ENCODE measurements at places on chromosomes 3 and 15.

DNA sequence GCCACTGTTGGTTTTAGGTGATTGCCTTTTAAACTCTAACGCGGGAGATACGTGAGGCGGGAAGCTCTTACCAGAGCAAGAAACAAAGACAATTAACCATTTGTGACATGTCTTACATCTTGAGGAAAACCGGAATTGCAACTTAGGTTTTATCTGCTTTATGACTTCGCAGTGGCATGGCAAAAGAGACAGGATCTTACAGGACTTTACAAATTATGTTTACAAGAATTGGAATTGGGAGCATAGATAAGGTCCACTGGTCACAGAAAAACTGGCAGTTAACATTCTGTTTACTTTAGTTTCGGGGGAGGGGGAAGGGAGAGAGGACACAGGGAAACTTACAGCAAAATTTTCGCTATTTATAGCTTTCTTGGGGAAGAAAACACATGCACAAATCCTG is 1119.6 kb downstream of the ZPLD1 start:
- DNase-seq: no peak

DNA sequence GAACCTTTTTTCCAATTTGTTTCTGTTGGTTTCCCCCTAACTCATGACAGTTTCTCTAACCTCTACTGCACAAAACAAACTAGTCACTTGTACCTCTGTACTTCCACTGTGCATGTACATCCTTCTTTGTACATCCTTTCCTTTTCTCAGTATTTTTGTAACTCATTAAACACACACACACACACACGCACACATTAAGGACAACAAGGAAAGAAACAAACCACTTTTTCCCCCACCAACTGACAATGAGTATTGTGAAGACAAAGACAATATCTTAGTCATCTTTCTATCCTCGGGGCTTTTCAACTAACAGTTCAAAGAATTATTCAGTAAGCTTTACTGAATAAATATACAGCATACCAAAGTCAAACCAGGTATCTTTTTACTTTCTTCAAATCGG is 170.5 kb downstream of the VPS13C start:
- no peak for DNase-seq

DNA sequence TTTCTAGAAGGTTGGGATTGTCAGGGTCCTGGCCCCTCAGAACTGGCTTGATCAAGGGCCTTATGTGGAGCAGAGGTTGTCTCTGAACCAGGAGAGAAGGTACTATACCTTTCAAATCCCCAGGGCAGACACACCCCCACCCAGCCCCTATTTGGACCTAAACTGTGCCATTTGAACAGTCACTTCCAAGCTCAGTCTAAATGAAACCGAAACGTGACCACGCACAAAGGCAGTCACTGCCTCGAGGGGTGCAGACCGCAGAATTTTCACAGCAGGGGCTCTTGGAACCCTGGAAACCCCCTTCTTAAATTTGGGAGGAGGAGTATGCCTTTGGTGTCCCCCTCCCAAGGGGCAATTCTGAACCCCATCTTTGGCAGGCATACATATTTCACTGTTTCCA is 53.7 kb downstream of the GRIP2 start:
- DNase-seq: no peak

DNA sequence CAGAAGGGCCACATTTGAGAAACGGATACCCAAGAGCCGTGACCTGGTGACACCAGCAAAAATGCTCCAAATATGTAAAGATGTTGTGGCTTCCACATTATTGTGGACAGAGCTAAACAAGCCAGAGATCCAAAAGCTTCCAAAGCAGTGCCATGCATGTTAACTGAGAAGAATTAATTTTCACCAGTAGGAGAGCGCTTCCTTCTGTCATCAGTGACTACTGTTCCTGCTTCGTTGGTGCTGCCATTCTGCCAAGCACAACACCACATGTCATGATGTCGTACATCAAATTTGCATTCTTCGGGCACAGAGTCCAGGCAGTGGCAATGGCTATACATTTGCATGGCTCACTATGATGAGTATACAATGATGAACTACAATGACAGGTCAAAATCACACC is 19.1 kb upstream of the CHST2 start:
- DNase-seq: no peak

- DNase-seq: no peak
Observed at GRCh38 chr3:41190509-41191284, 8.6 kb upstream of the CTNNB1 start.

DNA sequence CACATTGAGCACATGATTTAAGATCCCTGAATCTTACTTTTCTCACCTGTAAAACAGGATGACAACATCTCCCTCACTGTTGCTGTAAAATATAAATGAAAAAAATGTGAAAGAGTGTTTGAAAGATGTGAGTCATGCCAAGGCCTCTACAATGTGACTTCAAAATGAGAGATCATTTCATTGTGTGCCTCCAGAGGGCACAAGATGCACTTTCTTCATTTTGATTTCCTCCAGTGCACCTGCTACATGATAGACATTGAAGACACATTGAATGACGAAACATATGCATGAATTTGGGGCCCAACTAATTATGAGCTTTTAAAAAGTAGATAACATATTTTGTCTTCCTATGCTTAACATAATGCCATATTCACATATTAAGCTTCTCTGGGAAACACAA is 170.3 kb downstream of the MOBP start:
- DNase-seq: no peak

GRCh38 chr3:153032891-153033290 is 129.1 kb upstream of the RAP2B start:
- no peak for DNase-seq

GRCh38 chr3:23889950-23890349 is 26.8 kb downstream of the NKIRAS1 start:
- no peak for DNase-seq

- DNase-seq: no peak
Observed at GRCh38 chr15:82539691-82540054, 584 bp downstream of the RPS17 start.

DNA sequence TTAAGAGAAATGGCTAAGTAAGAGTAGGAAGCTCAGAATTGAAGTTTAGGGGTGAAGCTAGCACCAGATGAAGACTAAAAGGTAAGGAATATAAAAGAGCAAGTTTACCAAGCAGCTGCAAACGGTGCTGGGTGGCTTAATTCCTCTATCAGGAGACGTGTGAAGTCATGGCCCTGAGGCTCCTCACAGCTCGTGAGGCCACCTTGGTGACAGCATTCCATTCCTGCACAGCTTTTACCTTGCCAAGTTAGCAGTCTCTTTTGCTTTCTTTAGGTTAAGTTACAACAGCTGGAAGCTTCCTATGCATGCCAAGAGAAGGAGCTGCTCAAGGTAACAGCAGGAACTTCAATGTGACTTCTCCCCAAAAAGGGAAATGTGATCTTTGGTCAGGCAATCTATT is 6.4 kb downstream of the TMCO5A start:
- DNase-seq: no peak

- DNase-seq: no peak
Observed at GRCh38 chr3:4580346-4581123, 87.4 kb downstream of the ITPR1 start.

- DNase-seq: no peak
Observed at GRCh38 chr15:49415638-49416037, 7.4 kb upstream of the FGF7 start.

DNA sequence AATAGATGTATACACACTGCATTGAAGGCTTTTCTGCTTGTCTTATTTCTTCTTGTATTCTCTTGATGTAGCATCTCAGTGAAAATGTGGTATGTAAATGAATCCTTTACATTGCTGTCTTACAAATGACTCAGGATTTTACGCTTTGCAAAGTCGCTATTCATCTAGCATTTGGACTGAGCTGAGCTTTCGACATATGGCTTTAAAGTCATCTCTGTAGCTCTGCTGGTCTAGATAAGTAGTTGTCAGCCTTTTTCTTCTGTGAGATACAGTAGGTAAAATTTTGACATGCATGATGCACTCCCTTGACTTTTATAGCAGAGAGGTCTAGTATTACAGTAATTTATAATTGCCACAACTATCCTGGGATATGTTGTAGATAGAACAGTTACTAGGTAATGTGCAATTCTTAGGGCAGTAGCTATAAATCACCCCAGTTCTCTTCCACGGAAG is 16.8 kb downstream of the MEF2A start:
- no peak for DNase-seq

DNA sequence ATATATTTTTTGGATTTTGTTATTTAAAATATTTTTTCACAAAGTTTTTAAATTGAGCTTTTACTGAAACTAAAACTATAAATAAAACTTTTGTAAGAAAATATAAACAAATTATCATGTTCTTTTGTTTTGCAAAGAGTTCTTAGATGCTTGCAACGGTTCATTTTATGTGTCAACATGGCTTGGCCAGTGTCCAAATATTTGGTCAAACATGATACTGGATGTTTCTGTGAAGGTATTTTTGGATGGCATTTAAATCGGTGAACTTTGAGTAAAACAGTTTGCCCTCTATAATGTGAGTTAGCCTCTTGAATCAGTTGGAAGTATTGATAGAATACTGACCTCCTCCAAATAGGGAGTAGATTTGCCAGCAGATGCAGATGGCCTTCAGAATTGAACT is 612.6 kb upstream of the NECTIN3 start:
- DNase-seq: no peak

DNA sequence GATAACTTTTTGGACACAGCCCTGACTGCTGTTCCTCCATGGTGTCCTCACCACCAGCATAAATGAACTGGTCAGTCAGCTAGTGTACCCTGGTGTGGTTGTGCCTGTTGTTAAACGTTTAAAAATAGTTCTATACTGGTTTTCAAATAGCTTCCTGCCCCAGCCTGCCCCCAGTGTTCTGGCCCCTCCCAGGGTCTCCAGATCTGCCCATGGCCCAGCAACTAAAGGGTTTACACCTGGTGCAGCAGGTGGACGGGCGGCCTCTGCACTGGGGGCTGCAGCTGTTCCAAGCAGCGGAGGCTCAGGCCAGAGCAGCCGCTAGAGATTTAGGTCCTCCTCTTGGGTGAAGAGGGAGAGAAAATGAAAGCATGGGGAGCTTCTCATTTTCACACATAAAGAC is 6.1 kb upstream of the NR2E3 start:
- DNase-seq: no peak

DNA sequence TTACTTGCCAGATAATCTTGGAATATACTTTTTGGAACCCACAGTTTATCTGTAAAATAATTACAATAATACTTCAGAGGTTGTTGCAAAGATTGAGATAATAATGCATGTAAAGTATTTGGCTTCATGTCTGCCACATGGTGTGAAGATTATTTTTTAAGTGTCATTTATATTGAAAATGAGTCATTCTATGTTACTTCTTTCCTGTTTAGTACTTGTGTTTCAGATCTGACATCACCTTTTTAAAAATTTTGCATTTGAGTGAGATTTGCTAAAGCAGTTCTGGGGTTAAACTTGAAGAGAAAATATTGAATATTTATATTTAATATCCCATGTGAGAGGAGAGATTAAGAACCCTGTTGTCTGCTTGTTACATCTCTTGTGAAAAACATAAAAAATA is 31.2 kb downstream of the IQGAP1 start:
- no peak for DNase-seq

DNA sequence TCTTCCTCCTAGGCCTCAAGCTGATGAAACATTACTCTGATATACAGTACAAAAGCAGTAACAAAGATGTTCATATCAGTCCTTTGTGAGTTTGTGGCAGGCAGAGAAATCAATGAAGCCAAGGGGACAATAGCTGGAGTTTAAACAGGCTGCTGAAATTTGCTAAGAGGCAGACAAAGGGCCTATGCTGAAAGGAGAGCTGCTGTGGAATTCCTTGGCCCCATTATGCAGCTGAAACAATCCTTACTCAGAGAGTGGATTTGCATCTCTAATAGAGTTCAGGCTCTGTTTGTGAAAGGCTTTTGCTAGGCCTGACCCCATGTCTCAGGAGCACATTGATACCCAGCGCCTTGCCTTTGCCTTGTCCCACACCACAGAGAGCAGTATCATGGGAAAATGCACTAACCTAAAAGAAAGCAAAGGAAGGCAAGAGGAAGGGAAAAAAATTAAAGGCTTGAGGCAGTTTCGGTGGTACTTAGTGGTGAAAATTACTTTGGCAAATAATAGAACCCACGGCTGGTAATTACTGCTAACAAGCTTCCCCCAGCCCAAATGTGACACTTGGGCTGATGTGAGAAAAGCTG is 195.0 kb upstream of the EPHA3 start:
- DNase-seq: no peak

DNA sequence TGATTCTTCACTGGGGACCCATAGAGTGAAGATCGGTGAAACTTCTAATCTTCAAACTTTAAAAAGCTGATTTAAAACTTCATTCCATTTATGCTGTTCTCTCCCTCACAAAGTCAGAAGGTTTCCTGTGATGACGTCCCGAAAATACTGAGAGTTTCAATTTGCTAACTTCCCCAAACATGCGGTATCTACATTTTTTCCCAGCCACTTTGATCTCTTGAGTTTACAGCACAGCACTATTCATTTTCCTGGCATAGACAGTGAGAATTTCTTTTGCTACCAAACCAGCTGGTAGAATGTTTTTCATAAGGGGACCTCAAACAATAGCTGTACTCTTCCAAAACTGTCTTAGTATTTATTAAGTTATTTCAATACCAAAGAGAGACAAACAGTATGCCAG is 156.8 kb downstream of the LSAMP start:
- DNase-seq: no peak

- no peak for DNase-seq
Observed at GRCh38 chr15:85986741-85987140, 92.9 kb upstream of the AGBL1 start.

Data from bone marrow (tissue), 2 donors.